Inflammatory macrophage treated with lipopolysaccharide for 4 hours (primary cell): ENCODE measurements at places on chromosomes 5 and 9.

- no peak for DNase-seq
These were observed 18.3 kb upstream of the LPAR1 start for GRCh38 chr9:111056538-111056937.

DNA sequence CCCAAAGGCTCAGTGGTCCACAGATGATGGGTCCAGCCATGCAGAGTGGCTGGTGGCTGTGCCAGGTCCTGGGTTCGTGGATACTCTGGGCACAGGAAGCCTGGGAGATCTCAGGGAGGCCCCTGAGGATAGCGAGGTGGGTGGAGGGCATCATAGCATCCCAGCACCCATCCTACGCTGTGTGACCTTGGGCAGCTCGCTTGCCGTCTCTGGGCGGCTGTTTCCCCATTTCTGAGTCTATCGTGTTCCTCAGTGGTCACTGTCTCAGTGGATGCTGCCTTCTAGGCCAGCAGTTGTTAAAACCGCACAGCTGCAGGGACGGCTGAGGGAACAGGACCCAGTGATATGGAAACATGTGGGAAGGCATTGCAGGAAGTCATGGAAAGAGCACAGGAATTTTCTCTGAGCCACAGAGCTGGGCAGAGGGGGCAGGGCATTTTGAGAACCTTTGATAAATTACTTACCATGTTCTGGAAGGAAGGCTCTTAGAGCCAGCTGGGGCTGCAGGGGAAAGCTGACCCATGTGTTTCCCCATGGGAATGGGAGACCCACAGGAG is 86.4 kb upstream of the COL5A1 start:
- DNase-seq: no peak

GRCh38 chr9:134557331-134557730 is 84.3 kb upstream of the COL5A1 start:
- DNase-seq: no peak

DNA sequence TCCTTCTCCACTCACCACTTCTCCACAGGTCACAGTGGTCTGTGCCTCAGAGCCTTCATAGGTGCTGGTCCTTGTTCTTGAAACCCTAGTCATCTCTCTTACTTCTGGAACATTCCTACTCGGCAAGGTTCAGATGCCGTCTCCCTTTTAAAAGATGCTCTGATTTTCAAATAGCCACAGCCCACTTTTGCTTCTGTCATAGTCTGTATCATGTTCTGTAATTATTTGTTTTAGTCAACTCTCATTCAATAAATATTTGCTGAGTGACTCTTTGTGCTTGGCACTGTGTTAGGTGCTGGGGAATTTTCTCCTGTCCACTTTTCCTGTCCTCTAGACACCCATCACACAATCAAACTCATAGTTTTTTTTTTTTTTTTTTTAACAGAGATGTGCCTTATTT is 181.3 kb upstream of the IL12B start:
- no peak for DNase-seq

- no peak for DNase-seq
These were observed 195.0 kb upstream of the ATP10B start for GRCh38 chr5:161047024-161047423.

DNA sequence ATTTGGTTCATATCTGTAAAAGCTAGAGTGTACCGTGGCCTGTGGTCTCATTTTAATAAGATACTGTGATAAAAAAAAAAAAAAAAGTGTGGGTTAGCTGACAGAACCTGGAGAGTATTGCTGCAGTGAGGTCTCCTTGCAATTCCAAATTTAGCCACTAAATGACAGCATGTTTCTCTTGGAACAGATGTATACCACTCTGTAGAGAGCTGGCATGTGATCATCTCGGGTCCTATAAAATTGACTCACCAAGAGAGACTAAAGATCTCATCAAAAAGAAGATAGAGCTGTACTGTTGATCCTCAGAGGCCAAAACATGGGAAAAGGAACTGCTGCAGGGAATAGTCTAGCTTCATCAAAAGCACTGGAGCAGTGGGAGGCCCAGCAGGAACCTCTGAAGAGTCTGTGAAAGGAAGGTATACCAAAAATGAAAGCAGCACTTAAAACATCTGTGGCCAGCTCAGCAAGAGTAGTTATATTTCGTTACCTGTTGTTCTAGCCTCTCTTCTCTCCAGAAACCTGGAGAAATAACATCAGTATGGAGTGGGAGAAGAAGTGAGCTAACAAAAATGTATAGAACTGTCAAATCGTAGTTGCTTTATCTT is 826.8 kb downstream of the EFNA5 start:
- no peak for DNase-seq

- no peak for DNase-seq
These were observed 610.3 kb upstream of the KLF4 start for GRCh38 chr9:108099854-108100253.

DNA sequence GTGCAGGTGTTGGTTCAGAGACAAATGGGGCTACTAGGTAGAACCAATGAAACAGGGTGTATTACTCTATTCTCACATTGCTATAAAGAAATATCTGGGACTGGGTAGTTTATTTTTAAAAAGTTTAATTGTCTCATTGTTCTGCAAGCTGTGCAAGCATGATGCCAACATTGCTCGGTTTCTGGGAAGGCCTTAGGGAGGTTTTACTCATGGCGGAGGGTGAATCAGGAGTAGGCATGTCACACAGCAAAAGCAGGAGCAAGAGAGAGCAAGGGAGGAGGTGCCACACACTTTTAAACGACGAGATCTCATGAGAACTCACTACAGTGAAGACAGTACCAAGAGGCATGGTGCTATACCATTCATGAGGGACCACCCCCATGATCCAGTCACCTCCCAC is 134.6 kb downstream of the PIK3R1 start:
- no peak for DNase-seq

- DNase-seq: peak; percentile 43
These were observed 218.2 kb downstream of the MAST4 start for GRCh38 chr5:66814146-66814991.

DNA sequence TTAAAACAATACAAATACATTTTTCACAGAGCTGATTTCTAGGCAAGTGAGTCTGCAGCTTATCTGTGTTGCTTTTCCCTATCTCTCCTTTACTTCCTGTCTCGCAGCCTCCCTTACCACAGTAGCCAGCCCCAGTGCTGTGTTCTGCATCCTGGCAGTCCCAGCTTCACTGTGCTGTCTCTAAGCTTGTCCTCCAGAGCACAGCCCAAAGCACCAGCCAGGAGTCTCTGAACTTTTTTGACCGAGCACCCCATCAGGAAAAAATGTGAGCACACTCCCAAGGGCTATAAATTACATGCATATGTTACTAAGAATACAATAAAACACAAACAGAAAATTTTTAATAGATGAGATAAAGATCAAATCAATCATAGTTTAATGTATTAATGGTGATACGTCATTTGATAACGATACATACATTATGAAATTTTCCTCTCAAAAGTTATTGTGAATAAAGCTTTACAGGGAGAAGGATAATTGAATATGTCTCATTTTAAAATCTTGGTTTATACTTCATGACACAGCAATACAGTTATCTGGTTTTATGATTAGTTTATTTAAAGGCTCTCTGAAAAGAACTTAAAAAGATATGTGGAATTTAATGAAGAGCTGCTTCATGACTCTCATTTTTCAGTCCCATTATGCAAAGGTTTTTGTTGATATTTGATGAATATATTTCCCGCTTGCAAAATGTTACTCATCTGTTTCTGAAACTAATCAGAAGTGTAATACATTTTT is 7.3 kb upstream of the RHOBTB3 start:
- DNase-seq: no peak

GRCh38 chr5:96199713-96200183 is 233.3 kb downstream of the PCSK1 start:
- DNase-seq: no peak

DNA sequence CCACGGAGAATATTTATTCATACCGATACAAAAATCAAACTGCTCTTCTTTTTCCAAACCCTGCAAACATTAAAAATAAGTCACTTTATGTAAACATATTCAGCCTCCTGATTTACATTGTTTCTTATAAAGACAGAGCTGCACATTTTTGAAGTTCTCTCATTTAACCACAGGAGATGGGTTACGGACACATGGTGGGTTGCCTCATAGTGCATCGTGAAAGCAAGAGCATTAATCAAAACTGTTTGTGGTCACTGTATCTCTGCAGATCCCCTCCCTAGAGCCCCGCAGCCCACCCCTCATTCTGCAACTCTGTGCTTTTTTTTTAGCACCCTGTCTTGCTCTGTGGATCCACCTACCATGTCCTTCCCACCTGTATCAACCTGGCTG is 43.3 kb upstream of the EQTN start:
- DNase-seq: peak; percentile 52

DNA sequence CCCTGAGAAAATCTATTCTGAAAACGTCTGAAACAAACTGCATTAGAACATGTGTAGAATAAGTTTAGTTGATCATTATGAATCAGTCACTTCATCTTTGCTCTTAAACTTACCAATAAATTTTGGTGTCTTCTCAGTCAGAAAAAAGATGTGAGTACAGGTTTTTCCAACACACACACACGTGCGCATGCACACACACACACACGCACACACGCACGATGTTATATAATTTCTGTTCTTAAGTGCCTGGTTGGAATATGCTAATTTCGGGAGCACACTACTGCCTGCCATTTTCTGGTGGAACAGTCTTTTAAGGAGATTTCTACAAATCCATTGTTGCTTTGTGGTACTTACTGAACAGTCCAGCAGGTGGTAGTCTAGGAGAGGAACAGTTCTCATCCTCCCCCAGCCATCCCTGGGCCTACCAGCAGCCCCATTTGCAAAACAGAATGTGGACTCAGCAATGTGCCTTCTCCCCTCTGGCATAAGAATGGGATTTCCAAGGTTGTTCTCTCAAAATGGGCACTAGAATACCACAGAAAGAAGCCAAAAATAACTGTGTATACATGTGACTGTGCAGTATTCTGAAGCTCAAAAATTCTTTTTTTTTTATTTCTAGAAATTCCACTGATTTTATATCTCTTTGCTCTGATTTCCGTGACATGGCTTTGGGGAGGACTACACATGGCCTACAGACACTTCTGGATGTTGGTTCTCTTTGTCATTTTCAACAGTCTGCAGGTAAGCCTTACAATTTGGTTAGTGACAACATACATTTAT is 281.3 kb downstream of the ARRDC3 start:
- DNase-seq: peak; percentile 90

GRCh38 chr5:127650022-127650421 is 1.1 kb downstream of the CTXN3 start:
- no peak for DNase-seq

DNA sequence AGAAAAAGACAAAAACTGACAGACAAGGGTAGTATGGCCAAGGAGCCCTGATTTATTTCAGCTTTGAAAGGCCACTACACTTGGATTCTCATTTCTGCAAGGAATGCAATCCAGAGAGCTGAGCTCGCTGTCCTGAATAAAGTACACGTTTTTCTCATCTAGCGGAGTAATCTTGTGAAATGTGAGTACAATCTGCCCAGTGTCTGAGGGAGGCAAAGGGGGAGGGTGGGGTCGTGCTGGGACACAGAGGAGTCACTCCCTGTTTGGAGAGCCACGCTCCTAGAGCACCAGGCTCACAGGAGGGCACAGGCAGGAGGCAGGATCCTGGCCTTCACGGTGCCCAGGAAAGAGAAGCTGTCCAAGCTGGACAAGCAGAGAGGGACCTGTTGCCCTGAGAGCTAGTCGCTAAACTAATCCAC is 51.0 kb upstream of the IFNK start:
- DNase-seq: no peak
